ENCODE measurements at places on chromosomes 1 and 21.
A peak's percentile ranks its signal among the peaks of the same experiment; 100 is the strongest.

GRCh38 chr1:15344800-15345704 is 64.6 kb upstream of the EFHD2 start:
- DNase-seq: no peak

GRCh38 chr1:214547747-214548146 is 3.7 kb downstream of the PTPN14 start:
- DNase-seq: no peak

DNA sequence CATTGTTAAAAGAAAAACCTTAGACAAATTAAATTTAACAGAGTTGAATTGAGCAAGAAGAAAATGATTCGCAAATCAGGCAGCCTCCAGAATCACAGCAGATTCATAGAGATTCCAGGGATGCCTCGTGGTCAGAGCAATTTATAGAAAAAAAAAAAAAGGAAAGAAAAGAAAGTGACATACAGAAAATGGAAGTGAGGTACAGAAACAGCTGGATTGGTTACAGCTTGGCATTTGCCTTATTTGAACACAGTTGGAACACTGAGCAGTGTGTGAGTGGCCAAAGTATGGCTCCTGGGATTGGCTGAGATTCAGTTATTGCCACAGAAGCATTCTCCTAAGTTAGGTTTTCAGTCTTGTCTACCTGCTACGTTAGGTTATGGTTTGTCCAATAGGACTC is 9.1 kb upstream of the C21orf91 start:
- DNase-seq: no peak

DNA sequence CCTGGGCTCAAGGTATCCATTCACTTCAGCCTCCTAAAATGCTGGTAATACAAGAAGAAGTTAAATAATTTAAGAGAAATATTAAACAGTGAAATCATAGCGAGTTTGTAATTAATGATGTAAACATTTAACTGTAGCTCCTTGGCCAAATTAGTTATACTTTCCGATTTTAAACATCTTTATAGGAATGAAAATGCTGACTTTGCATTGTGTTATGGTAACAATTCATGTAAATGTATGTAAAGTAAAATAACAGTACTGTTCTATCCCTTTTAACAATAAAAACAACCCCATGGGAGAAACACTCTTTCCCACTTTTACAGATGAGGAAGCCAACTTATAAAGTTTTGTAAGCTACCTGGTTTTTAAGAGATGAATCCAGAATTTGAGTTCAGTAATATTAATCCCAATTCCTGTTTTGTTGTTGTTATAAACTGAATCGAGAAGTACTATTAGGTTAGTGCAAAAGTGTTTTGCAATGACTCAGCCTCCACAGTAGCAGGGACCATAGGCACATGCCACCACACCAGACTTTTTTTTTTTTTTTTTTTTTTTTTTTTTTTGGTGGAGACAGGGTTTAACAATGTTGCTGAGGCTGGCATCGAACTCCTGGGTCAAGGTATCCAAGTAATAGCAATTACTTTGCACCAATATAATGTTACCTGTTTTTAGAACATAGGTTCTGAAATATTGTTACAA is 1360.4 kb downstream of the BRINP3 start:
- DNase-seq: no peak

DNA sequence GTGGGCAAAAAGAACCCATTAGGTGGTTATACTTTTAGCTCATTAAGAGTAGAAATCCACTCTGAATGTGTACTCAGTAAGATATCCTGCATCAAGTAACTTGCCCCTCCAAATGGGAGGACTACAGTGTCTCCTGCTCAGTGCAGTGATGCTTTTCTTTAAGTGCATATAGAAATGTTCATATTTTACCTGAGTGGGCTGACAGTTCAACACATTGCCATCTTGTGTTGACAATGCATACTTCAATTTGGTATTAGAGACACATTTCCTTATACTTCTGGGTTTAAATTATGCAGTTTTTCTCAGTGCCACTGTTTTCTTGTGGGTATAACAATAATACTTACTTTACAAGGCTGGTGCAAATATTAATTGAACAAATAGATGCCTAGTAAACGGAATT is 318.6 kb upstream of the TMPRSS15 start:
- DNase-seq: no peak

GRCh38 chr1:219495737-219496408 is 117.0 kb downstream of the ZC3H11B start:
- no peak for DNase-seq

DNA sequence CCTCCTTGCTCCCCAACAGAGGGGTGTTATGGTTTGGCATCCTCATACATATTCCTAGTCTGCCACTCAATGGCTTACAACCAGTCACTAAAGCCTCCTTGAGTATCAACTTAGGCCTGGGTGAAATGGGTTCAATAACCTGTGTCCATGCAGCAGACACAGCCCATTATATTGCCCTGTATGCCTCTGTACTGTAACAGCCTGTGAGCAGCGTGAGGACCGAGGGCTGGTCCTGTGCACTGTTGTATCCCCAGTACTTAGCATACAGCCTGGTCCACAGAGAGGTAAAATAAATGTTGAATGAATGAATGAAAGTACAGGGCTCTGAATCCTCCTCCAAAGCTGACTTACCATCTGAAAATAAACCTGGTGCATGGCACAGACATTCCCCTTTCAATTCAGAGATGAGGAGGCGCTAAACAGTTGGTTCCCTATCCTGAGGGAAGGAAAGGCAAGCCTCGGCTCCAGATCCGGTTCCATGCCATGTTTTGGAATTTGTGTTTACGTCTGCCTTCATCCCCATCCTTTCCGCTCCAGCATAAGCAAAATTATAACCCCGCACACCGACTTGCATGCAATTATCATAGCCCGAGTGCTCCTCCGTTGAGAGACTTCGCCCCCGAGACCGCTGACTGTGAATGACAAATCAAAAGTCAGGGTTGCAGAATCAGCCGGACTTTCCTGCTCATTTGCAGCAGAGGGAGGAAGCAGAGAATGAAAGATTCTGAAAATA is 45.0 kb upstream of the DNAJC6 start:
- peak; percentile 59 for DNase-seq

All from right kidney (tissue), 9 donors.